Brain pericyte (primary cell): ENCODE measurements at places on chromosomes 16 and 17.

- DNase-seq = no peak
Measured at GRCh38 chr16:54783980-54784379, 146.7 kb upstream of the IRX5 start.

- DNase-seq = no peak
Measured at GRCh38 chr17:9116311-9116835, 95.1 kb downstream of the NTN1 start.

DNA sequence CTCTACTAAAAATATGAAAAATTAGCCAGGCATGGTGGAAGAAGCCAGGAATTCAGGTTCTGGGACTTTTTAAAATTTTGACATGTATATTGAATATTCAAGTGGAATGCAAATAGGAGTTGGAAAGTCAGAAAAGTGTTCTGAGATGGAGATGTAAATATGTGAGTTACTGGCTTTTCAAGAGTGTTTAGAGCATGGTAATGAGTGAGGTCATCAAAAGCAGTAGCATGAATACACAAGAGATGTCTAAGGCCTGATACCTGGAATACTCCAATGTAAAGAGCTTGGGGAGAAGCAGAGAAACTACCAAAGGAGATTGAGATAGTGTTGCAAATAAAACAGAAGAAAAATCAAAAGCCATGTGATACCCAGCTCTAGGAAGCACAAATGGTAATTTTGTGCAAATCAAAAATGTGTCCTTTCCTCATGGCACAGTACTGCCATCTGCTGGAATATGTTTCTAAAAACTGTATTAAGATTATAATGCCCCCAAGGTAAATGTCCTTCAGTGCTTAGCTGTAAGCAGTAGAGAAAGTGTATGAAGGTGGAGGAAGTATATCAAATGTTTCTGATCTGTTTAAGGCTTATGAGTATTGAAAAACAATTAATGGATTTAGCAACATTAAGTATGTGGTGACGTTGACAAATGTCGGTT is 908.4 kb downstream of the KCNJ18 start:
- DNase-seq = no peak

DNA sequence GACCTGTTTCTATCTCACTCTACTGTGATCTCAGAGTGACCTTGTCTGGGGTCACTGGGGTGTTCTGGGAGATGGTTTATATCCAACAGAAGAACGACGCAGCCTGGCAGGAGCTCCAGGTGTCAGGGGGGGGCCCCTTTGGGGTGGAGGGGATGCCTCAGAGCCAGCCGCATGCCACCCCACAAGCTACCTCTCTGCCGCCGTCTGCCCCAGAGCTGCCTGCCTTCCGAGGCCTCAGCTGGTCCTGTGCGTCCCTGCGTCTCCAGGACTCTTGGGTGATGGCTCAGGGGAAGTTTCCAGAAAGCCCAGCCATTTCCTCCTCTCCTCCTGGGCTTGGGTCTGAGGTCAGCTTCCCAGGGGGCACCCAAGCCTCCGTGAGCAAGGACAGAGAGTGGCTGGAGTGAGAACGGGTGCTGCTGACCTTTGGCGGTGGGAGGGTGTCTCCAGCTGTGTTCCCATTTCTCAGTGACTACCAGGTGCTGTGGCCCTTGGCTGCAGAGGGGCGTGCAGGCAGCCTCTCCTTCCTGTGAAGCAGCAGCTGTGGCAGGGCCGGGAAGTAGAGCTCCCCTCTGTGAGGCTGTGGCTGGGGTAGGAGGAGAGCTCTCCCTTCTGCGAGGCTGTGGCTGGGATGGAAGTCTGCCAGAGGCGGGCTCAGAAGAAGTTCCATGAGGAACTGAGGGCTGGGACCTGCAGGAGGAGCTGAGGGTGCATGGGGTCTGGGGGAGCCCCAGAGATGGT is 19.8 kb downstream of the JPH3 start:
- no peak for DNase-seq

GRCh38 chr16:12752159-12752558 is 51.5 kb downstream of the CPPED1 start:
- no peak for DNase-seq

GRCh38 chr17:51730303-51731050 is 428.0 kb downstream of the CA10 start:
- no peak for DNase-seq

GRCh38 chr17:73255671-73256181 is 6.0 kb downstream of the CPSF4L start:
- DNase-seq = no peak

DNA sequence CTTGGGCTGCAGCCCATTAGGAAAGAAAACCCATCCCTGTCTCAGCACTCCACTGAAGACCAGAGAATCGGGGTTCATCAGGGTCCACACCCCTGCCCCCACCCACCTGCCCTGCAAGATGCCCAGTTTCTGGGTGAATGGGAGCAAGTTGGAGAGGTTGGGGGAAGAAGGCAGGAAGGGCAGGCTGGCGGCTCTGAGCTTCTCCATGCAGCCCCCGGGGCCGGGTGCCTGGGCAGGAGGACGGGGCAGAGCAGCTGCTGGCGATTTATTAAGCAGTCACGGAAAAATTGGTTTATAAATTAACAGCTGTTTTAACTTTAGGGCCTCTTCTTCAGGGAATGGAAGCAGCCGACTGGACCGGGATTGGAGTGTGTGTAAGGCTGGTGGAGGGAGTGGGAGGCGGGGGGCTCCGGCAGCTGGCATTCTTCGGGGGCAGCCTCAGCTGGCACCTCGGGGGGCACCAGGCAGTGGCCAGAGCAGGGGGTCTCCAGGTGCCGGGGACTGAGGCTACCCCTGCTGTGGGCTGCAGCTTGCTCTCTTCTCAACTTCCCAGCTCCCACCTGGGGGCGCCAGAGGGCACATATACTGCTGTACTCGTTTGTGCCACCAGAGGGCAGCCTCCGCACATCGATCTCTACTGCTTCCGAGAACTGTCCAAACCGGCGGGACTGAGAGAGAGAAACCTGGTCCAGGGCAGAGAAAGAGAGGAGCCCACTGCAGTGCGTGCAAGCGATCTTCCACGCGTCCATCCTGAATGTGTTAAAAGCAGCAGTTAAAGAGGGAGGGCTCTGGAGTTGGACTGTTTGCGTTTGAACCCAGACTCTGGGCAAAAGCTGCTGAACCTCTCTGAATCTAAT is 5.0 kb upstream of the PPP1R1B start:
- DNase-seq = peak; percentile 71

DNA sequence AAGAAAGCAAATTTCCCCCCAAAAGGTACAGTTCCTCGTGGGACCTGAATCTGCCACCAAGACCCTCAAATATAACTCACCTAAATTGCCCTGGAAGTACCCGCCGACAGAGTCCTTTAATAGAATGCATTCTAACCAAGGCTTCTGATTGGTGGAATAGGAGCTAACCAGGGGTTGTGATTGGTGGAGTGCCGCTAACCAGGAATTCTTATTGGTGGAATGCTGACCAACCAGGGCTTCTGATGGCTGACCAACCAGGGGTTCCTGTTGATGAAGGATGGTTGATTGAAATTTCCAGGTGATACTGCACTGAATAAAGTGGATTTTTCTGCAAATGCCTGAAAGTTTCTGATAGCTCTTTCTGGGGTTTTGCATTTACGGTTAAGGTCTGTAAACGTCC is 6.5 kb downstream of the TFAP4 start:
- DNase-seq = no peak

DNA sequence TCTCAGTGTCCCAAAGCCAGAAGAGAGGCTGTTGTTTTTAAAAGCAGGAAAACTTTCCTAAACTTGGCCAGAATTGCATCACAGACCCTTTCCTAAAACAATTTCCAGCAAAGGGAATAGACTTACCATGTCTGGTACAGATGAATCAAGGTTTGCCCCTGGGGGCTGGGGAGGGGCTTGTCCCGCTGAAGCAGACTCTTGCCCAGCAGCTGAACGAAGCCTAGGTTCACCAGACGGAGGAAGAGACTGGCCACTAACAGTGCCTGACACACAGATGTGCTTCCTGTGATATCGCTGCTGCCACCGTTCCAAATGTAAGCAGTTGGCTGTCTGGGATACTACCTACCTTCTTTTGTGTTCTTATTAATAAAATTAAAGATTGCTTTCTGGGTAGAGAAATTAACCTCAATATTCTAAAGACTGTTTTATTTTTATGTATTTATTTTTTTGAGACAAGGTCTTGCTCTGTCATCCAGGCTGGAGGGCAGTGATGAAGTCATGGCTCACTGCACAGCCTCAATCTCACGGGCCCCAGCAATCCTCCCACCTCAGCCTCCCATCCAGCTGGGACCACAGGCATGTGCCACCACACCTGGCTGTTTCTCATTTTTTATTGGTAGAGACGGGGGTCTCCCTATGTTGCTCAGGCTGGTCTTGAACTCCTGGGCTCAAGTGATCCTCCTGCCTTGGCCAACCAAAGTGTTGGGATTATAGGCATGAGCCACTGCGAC is 13.5 kb downstream of the PRCD start:
- DNase-seq = no peak

DNA sequence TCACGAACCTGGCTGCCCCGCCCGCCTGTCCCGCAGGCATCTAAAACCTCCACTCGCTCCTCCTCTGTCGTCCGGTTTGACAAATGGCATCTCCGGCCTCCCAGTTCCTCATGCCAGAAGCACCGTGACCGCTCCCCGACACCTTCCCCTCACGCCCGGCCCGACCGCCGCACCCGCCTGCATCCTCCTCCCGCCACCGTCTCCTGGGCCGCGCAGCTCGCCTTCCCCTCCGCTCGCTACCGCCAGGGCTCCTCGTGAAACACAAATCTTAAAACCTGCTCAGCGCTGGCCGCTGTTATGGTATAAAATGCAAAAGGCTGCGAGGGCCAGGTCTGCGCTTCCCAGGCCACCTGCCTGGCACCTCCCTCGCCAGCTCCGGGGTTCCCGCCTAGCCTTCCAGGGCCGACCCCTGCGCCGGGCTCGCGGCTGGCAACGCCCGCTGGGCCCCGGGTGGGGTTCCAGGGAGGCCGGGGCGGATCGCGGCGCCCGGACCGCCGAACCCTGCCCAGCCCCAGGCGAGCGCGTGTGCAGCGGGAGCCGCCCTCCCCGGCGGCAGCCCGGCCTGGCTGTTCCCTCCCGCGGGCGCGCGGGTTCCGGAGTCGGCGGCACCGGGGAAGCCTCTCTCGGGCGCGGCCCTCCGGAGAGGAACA is 488 bp downstream of the SPSB3 start:
- no peak for DNase-seq

GRCh38 chr16:66135421-66135831 is 231.1 kb upstream of the CDH5 start:
- no peak for DNase-seq

DNA sequence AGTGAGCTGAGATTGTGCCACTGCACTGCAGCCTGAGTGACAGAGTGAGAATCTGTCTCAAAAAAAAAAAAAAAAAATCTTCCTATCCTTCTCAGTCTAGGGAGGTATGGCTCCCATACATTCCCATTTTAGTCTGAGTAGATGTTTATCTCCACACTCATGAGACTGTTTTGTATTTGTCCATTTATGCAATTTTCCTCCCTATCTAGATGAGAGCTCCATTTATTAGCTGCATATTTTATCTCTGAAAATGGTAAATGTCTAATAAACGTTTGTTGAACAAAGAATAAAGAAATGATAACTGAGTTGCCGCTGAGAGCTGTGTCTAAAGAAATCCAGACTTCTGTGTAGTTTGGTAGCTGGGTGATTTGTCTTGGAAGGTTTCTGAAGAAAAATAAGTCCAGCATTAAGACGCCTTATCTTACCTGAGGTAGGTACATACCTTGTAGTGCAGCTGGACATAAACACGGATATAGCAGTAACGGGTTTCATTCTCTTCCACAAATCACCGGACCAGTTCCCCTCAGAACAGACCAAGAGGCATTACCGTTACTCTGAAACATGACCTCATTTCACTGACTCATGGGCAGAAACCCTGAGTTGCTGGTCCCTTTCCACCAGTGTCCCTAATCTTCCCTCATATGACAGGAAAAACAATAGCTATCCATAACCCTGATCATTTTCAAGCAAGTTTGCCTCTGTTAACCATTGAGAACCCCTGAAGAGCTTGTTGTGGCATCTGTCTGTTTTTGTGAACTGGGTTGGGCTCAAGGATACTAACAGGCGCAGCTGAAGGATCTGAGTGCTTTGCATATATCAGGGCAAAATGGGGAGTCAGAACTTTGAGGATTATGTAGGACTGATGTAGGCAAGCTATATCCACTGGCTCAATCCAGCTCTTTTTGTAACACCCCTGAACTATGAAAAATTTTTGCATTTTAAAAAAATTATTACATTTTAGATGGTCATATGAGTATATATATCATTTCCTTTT is 177.4 kb upstream of the XYLT1 start:
- DNase-seq = no peak

GRCh38 chr17:49439305-49439672 is 24.6 kb upstream of the PHB1 start:
- DNase-seq = no peak

GRCh38 chr16:82071421-82071820 is 36.4 kb downstream of the HSD17B2 start:
- DNase-seq = no peak

DNA sequence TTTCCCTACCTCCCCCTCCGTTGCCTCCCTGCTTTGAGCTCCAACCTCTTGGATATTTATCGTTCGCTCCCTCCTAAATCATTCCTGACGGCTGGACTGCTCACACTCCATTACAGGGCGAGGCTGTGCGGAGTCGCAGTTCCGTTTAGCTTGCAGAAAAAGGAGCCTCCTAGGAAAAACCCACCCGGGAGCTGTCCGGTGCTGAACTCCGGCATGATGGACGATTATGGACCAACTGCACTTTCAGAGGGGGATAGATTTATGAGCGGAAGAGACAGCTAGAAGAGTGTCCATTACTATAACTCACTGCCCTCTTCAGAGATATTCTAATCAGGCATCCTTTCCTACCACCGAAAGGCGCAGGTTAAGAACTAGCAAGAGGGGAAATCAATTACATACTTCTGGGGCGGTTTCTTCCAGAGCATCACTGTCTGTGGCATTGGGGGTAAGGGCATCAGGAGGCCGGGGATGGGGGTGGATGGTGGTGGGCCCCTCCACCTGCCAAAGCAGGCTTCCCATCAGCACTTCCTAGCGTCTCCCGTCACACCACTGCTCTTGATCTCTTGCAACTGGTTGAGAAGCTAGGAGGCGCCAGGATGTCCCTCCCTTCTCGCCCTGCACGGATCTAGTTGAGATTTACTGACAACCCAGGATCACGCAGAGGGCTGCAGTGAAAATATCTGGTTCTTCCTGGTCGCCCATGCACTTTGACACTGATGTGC is 251.2 kb downstream of the ENGASE start:
- no peak for DNase-seq

GRCh38 chr16:87554754-87555427 is 47.4 kb upstream of the JPH3 start:
- DNase-seq = no peak

DNA sequence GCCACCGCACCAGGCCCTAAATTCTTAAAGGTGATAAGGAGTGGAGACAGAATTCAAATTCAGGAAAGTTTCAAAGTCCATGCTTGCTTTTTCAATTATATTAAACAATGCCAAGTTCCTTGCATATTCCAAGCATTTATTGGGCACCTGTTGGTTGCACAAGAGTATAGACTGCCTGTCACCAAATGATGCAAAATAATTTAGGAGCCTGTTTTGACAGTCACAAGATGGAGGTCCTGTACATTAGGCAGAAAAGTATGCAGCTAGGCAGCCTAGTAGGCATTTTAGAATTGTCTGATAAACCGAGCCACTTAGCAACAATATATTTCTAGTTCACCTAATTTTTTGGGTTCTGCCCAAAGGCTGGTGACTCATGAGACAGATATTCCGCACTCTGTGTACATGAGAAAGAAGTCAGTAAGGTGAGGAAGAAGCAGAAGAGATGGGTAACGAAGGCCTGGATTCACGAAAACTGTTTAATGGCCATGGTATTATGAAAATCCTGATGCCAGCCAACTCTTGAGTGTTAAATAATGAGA is 7.3 kb downstream of the ACACA start:
- no peak for DNase-seq
